ENCODE measurements at places on chromosomes 6 and 20. TPM values are rescaled to one million over a fixed set of nuclear protein-coding genes. Genes with fewer than 3 reads are reported as not detected.

GRCh38 chr6:16819752-16820151 lies 58.5 kb upstream of the ATXN1 start:
- no peak for DNase-seq

GRCh38 chr6:71043902-71044301 lies 87.0 kb upstream of the B3GAT2 start:
- DNase-seq = no peak

GRCh38 chr20:57007171-57007540 lies 259.3 kb downstream of the BMP7 start:
- DNase-seq = no peak

GRCh38 chr6:90062051-90062450 lies 167.8 kb downstream of the GJA10 start:
- no peak for DNase-seq

GRCh38 chr6:78781001-78781400 lies 86.3 kb upstream of the IRAK1BP1 start:
- DNase-seq = no peak

GRCh38 chr6:71047417-71047816 lies 90.6 kb upstream of the B3GAT2 start:
- no peak for DNase-seq

DNA sequence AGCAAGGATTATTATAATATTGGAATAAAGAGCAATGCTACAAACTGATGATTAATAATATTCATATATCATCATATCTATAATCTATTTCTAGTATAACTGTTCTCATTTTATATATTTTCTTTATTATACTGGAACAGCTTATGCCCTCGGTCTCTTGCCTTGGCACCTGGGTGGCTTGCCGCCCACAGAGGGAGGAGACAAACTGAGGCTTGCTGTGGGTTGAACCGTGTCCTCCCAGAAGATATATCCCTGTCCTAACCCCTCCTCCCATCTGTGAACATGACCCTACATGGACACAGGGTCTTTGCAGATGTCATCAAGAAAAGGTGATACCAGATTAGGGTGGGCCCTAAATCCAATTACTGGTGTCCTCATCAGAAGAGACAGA lies 4.7 kb downstream of the RNASET2 start:
- DNase-seq = no peak

DNA sequence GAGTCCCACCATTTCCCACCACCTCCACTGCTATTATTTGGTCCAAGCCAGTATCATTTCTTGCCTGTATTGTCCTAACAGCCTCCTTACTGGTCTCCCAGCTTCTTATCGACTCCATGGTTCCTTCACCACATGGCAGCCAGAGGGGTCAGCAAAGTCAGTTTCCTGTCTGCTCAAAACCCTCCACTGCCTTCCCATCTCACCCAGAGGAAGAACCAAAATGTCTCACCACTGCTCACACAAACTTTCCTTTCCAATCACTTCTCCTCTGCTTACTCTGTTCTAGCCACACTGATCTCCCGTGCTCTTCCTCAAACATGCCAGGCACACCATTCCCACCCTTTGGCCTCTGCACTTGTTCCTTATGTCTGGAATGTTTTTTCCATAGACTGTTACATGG lies 39.7 kb downstream of the BCL2L1 start:
- DNase-seq = no peak

DNA sequence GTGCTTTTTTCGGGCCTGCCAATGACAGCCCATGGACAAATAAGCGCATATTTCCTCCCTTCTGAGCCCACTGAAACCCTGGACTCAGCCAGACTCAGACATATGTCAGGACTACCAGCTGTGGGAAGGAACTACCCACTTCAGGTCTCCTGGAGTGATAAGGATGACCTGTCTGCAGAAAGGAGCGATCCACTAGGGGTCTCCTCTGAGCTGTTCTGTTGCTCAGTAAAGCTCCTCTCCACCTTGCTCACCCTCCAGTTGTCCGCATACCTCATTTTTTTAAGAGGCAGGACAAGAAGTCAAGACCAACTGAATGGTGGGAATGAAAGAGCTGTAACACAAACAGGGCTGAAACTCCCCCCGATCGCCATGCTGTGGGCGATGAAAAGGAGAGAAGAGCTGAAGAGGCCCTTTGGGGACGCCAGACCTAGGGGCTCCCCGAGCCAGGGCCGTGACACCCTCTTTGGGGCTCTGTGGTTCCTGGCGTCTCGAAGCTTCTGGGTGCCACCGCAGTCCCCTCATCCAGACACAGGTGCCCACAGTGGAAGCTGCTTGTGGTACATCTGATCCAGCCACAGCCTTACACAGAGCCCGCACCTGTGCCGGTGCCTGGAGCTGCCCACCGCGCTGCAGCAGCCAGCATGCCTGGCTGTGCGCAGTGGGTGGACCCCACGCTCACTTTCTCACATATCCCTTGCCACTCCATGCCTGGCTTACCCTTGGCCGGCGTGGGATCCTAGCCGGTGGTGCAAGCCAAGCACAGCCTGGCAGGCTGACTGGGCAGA lies 68.8 kb downstream of the EYS start:
- DNase-seq = no peak

- no peak for DNase-seq
Observed at GRCh38 chr6:51542475-51542874, 544.9 kb downstream of the PKHD1 start.

- DNase-seq = no peak
Observed at GRCh38 chr6:106825156-106825555, 149.4 kb downstream of the CD24 start.

- peak; percentile 62 for DNase-seq
Observed at GRCh38 chr20:51366155-51366886, 176.2 kb downstream of the NFATC2 start.

DNA sequence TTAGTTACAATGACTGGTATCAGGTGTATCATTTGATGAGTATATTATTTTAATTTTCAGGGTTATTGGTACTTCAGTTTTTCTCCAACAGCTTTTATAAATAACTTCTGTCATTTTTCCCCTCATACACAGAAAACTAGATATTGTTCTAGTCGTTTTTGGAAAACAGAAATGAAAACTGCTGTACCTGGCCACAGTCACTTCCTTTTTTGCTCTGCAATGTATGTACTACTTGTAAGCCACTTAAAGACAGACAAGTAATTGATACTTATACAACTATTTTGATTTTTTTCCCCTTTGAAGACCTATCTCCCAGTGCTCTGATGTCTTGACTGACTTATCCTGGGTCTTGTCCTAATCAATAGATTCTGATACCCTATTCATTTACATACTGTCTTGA lies 218.6 kb upstream of the RUNX2 start:
- DNase-seq = no peak

GRCh38 chr6:84136364-84137050 lies 90.9 kb downstream of the CEP162 start:
- no peak for DNase-seq

DNA sequence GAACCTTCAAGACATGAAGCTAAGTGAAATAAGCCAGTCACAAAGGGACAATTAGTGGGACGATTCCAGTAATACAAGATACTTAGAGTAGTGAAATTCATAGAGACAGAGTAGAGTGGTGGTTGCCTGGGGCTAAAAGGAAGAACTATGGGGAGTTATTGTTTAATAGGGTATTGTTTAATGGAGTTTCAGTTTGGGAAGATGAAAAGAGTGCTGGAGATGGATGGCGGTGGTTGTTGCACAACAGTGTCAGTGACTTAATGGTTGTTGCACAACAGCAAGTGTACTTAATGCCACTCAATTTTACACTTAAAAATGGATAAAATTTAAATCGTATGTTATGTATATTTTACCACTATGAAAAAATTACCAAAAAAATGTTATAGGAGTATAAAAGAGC lies 209.7 kb upstream of the TENT5A start:
- no peak for DNase-seq

GRCh38 chr6:31247813-31248212 lies 24.1 kb downstream of the HLA-C start:
- no peak for DNase-seq

GRCh38 chr6:106912091-106912490 lies 62.4 kb downstream of the CD24 start:
- no peak for DNase-seq

- DNase-seq = no peak
Observed at GRCh38 chr6:161439093-161439492, 165.2 kb upstream of the AGPAT4 start.

GRCh38 chr6:153942361-153942760 lies 96.7 kb upstream of the OPRM1 start:
- no peak for DNase-seq

DNA sequence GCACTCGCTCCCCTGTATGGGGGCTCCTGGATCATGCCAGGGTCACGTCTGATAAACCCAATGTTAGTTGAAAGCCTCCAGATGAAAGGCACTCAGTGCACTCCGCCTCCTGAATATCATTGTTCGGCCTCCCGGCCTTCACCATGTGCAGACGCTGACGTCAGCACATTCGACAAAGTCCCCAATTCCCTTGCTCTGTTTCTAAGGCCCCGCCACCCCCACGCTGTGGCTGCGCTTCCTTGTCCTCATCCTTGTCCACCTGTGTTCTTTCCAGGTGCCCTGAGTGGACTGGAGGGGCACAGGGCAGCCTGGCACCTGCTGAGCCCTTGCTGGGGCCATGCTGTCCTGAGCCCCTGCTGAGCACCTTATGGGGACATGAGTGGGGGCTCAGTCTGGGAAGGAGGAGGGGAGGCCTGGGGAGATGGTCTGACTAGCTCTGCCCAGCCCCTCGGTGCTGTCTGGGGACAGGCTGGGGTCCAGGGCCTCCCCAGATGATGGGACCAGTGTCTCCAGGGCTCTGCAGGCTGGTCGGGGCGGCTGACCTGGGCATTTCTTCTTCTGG lies 9.8 kb upstream of the BHLHE23 start:
- no peak for DNase-seq

- no peak for DNase-seq
Observed at GRCh38 chr6:27495386-27496135, 22.7 kb upstream of the ZNF184 start.

GRCh38 chr6:148563066-148563465 lies 183.8 kb upstream of the UST start:
- DNase-seq = no peak

DNA sequence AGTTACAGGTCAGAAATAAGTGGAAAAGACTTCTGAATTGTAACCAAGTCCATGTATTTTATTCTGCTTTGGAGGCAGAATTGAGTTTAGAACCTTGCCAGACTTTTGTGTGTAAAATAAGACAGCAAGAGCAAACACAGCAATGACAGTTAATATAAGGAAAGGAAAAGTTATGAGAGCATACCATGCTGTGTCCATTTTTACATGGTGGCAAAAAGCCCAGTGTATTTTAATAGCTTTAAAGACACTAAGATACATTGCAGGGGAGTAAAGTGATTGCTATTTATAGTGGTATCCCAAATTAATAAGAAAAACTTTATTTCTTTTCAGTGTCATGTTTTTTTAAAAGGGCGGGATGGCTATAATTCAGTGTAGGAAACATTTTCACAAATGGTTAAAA lies 45.2 kb downstream of the CDC5L start:
- DNase-seq = no peak

- DNase-seq = peak; percentile 95
Observed at GRCh38 chr20:35447082-35447789, 8.2 kb upstream of the CEP250 start.

DNA sequence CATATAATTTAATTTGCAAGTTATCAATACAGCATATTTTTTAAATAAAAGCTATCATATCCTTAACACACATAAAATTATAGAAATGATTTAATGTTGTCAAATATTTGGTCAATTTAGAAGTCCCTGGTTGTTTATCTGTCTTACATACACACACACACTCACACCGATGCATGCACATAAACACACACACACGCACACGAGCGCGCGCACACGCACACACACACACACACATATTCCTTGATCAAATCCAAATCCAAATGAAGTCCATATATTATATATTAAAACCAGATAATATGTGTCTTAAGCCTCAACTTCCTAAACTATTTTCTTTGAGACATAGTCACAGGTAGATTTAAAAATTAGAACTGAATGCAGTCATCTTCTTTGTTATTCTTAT lies 120.3 kb downstream of the CLVS2 start:
- no peak for DNase-seq

- DNase-seq = peak; percentile 77
Observed at GRCh38 chr20:46255440-46256104, 52.7 kb downstream of the CDH22 start.

DNA sequence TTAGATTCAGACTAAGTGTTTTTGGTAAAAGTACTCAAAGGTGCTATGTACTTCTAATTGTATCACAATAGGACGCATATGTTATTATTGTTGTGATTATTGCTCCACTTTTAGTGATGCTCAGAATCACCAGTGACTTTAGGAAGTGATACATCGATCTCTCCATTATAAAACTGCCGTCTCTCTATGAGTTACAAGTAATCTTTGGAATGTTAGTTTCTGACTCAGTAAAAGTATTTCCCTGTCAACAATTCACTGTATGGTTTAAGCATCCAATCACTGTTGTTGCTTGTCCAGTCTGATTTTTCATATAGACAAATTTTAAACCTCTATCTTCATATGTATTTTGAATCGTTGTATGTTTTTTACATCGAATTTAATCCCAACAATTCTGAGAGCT lies 9.4 kb downstream of the DCBLD1 start:
- no peak for DNase-seq

GRCh38 chr20:44734938-44735337 lies 10.7 kb upstream of the KCNK15 start:
- no peak for DNase-seq

GRCh38 chr6:127792616-127793015 lies 108.2 kb downstream of the THEMIS start:
- DNase-seq = no peak

The HUS1B gene
- 4.4 TPM for total RNA-seq

The BPIFB2 gene
- not detected for total RNA-seq

The C20orf202 gene
- total RNA-seq = not detected

The BANF2 gene
- total RNA-seq = not detected

The MDFI gene
- total RNA-seq = 2.6 TPM

The MUC21 gene
- total RNA-seq = not detected

The TSPO2 gene
- not detected for total RNA-seq

The FKBP1C gene
- total RNA-seq = not detected

The NMBR gene
- total RNA-seq = not detected

The SLX4IP gene
- total RNA-seq = 9.0 TPM

The TREML2 gene
- not detected for total RNA-seq

The TSBP1 gene
- not detected for total RNA-seq

The TSHZ2 gene
- total RNA-seq = 5.8 TPM

The CAPN11 gene
- 16.5 TPM for total RNA-seq

The THBS2 gene
- total RNA-seq = 14.4 TPM

The MAP7 gene
- total RNA-seq = 35.8 TPM

The AGER gene
- total RNA-seq = 6.0 TPM

All from Peyer's patch (tissue), 4 donors.